ENCODE measurements at places on chromosomes 3 and 15. TPM values are rescaled to one million over a fixed set of nuclear protein-coding genes. Genes with fewer than 3 reads are reported as not detected.

SKOR1 gene
- 0.79 TPM for polyA plus RNA-seq

MCF2L2 gene
- 1.3 TPM for polyA plus RNA-seq

DNA sequence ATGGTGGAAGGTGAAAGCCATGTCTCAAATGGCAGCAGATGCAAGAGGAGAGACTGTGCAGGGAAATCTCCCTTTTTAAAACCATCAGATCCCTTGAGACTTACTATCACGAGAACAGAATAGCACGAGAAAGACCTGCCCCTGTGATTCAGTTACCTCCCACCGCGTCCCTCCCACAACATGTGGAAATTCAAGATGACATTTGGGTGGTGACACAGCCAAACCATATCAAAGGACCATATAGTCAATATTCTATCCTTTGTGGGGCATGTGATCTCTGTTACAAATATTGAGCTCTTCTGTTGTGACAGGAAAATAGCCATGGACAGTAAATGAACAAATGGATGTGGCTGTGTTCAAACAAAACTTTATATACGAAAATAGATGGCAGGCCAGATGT is 77.2 kb upstream of the ACKR4 start:
- DNase-seq, result no peak

GRCh38 chr15:79903626-79904025 is 6.8 kb upstream of the MTHFS start:
- no peak for DNase-seq

- DNase-seq, result no peak
These were observed 69.7 kb downstream of the USF3 start for GRCh38 chr3:113626503-113627371.

DNA sequence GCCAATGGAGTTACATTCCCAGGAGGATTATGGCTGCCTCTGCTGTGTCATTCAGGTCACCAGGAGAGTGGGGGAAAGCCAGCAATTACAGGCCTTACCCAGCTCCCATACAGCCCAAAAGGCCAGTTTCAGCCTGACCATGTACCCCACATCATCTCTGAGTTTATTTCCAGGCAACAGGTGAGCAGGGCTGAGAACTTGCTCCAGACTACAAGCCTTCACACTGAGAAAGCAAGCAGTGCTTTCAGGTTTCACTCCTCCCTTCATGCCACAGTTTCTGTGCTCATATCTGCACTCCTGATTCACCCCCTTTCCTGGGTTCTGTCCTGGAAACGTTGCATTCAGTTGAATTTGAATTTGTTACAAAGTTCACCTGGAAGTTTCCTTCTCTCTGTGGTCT is 68.1 kb upstream of the ABI3BP start:
- DNase-seq, result no peak

DNA sequence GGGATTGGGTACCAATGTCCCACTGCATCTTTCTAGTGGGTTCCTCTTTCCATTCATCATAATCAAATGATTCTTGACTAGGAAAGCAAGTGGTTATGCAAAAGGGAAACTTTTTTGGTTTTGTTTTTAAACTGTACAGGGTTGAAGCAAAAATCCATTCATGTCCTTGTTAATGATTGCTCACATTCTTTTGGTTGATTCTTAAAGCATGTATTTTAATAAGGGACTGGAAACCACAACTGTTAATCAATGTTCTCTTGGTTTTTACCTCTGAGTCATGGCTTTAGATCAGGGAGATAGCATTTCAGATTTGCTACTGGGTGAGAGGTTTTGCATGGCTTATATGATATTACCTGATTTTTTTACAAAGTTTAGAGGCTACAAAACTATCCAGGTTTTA is 371.7 kb upstream of the RGMA start:
- DNase-seq, result no peak

DNA sequence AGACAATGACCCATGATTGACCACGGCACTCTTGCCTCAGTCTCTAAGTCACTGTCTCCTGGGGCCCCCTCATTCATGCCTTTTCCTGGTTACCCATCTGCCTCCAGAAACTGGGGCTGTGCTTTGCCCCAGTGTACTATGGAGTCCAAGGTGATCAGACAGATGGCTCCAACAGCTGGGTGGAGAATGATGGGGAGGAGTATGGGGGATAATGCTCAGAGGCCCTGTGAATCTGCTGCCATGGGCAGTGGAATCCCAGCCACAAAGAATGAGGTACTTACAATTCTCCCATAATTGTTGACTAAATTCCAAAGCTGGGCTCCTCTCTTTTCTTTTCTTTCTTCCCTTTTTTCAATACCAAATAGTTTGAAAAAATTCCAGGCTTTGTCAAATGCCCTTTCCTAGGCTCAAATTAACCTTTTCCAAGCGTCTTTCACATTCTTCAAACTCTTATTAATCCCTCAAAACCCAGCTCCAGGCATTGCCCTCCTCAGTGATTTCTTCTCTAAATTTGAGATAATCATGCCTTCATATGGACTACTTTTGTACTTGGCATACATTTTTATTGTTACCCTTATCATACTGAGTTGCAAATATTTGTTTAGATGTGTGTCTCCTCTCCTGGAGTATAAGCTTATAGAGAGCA is 148.5 kb upstream of the ICE2 start:
- no peak for DNase-seq

- DNase-seq, result no peak
These were observed 46.5 kb downstream of the TP63 start for GRCh38 chr3:189677667-189678066.

GRCh38 chr3:156892701-156893100 is 66.5 kb downstream of the LEKR1 start:
- DNase-seq, result no peak

DNA sequence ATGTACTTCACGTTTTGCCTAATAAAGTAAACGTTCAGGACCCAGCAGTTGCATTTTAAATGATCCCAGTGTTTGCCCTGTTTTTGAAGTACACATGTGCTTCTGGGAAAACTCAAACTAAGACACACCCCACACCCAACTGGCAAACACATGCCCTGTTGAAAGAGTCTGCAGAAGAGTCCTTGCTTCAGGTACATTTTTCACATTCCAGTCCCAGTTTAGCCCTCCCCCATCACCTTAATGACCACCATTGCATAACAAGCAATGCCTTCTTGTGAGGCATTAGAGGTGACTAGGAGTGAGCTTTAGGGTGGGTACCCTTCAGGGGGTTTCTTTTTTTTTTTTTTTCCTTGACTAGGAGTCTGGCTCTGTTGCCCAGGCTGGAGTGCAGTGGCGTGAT is 322.3 kb downstream of the CNTN4 start:
- DNase-seq, result peak; percentile 23

DNA sequence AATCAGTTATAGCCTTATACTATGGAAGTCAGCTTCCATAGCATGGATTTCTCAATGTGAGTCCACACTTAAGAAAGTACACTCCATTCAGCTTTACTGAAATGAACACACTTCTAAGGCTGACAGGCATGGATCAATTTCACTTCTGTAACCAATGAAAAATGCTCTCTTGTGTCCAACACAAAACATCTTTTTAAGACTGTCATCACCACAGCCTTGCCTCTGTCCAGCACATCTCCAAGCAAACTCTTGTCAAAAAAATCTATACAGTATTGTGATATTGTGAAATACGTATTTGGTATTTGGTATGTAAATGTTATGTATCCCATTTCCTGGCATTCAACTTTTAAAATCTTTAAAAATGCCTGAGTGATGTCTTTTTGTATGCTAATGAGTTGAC is 208.7 kb downstream of the RAP2B start:
- no peak for DNase-seq
